ENCODE measurements at places on chromosomes 12 and 14. TPM values are rescaled to one million over a fixed set of nuclear protein-coding genes. Genes with fewer than 3 reads are reported as not detected.

Gene RD3L
- polyA plus RNA-seq: not detected

- H3K36me3 ChIP-seq: no peaks in the 10 kb centered on the region
- H3K27me3 ChIP-seq: no peaks in the 10 kb centered on the region
- no peak overlapping the region for H3K27ac ChIP-seq
- DNase-seq: no peak
Measured at GRCh38 chr12:31263661-31264060, 62.3 kb downstream of the SINHCAF start.

- no peaks in the 10 kb centered on the region for H3K27me3 ChIP-seq
- H3K4me1 ChIP-seq: peaks cover 6% of the 10 kb centered on the region
Measured at GRCh38 chr12:67764055-67764454, 115.5 kb downstream of the DYRK2 start.

DNA sequence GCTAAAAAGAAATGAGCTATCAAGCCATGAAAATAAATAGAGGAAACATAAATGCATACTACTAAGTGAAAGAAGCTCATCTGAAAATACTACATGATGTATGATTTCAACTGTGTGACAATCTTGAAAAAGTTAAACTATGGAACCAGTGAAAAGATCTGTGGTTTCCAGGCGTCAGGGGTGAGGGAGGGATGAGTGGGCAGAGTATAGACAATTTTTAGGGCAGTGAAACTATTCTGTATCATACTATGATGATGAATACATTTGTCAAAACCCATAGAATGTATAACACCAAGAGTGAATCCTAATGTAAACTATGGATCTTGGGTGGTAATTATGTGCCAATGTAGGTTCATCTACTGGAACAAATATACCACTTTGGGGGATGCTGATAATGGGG is 21.3 kb downstream of the SPX start:
- H3K4me1 ChIP-seq: no peaks in the 10 kb centered on the region
- no peaks in the 10 kb centered on the region for H3K36me3 ChIP-seq
- no peaks in the 10 kb centered on the region for H3K27me3 ChIP-seq
- H3K27ac ChIP-seq: no peak overlapping the region
- no peak for DNase-seq
- H3K4me3 ChIP-seq: no peak overlapping the region

DNA sequence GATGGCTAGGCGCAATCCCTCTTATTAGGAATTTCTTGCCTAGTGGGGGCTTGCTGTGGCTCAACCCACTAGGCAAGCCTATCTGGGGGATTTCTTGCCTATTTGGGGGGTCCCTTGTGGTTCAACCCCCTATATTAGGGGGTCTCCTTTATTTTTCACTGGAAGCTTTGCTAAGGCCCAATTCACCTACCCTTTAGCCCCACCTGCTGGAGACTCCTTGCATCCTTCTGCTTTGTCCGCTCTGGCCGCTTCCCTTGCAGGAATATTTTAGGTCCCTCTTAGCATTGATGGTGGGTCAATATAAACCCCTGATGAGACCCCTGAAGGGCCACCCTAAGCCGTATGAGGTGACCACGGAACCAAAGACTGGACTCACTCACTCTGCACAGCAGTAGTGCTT is 1552.1 kb downstream of the AACS start:
- H3K4me1 ChIP-seq: no peaks in the 10 kb centered on the region
- no peaks in the 10 kb centered on the region for H3K27me3 ChIP-seq
- H3K36me3 ChIP-seq: no peaks in the 10 kb centered on the region
- H3K27ac ChIP-seq: no peak overlapping the region
- no peak overlapping the region for H3K4me3 ChIP-seq
- DNase-seq: no peak

DNA sequence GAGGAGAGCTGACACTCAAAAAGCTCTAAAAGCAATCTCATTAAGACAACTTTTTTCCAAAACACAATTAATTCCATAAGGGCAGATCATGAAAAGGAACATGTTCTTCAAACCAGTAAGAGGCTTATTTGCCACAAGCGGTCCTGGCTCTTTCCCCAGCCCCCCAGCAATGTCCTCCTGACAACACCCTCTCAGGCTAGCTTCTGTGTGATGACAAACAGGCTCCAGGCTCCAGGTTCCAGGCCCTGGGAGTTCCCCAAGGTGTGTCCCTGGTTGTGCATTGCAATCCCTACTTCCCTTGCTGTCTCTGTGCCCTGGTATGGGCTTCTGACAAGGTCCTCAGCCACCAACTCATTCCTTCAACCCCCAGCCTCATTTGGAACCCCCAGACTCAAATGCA is 8.9 kb downstream of the HVCN1 start:
- H3K27ac ChIP-seq: no peak overlapping the region
- DNase-seq: no peak
- no peaks in the 10 kb centered on the region for H3K36me3 ChIP-seq
- peaks cover 9% of the 10 kb centered on the region for H3K4me1 ChIP-seq

DNA sequence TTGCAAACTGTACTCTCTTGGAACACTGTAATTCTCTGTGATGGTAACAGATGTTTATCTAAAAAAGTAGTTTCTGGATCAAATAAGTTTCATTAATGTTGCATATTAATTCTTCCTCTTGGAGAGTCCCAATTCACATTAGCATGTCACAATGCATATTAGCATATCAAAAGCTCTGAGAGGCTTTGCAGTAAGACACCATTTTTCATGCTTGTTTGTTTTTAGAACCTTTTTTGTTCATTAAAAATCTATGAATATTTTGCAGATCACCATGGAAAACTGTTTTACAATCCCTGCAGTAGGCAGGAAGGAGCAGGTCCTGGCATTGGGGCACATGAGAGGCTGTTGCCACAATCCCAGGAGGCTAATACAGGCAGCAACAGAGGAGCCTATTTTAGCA is 180.7 kb downstream of the KCNH5 start:
- H3K36me3 ChIP-seq: no peaks in the 10 kb centered on the region
- H3K4me1 ChIP-seq: no peaks in the 10 kb centered on the region
- no peak for DNase-seq
- H3K27me3 ChIP-seq: no peaks in the 10 kb centered on the region
- H3K4me3 ChIP-seq: no peak overlapping the region

- H3K27ac ChIP-seq: no peak overlapping the region
- H3K36me3 ChIP-seq: no peaks in the 10 kb centered on the region
- H3K27me3 ChIP-seq: peaks cover 7% of the 10 kb centered on the region
- H3K4me1 ChIP-seq: no peaks in the 10 kb centered on the region
- DNase-seq: no peak
- no peak overlapping the region for H3K4me3 ChIP-seq
Measured at GRCh38 chr14:64857979-64858744, 21.5 kb downstream of the SPTB start.

DNA sequence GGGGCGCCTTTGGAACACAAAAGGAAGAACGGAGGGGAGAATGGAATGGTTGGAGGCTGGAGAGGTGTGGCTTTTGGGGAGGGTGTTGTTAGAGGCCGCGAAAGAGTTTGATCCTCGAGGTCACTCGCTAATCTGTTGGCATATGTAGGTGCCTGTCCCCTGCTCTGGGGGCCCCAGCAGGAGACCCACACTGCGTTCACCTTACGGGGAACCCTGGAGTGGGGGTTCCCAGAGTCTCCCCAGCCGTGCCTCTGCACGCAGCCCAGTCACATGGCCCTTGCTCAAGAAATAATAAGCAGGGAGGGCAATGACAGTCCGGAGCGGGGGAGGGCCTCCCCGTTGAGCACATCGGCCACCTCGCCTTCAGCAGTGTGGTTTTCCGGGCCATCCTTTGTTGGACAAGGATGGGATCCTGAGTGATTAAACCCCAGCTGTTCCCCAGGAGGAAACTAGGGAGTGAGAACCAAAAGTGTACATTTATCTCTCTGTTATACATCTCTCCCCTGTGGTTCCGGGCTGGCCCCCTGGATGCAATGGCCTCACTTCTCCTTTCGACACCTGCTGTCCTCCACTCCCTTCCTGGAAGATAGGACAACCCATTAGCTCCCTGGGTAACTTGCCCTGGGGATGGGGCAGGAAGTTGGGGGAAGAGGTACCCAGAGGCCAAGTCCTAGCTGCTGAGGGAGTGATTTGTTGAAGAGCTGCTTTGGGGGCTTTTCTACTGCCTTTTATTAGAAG is 1.3 kb downstream of the PLEKHG3 start:
- H3K27me3 ChIP-seq: peaks cover 73% of the 10 kb centered on the region
- no peaks in the 10 kb centered on the region for H3K36me3 ChIP-seq
- peaks cover 53% of the 10 kb centered on the region for H3K4me1 ChIP-seq
- H3K27ac ChIP-seq: peak overlapping the region; percentile 62
- DNase-seq: no peak

Gene FAM90A1
- 0.37 TPM for polyA plus RNA-seq

DNA sequence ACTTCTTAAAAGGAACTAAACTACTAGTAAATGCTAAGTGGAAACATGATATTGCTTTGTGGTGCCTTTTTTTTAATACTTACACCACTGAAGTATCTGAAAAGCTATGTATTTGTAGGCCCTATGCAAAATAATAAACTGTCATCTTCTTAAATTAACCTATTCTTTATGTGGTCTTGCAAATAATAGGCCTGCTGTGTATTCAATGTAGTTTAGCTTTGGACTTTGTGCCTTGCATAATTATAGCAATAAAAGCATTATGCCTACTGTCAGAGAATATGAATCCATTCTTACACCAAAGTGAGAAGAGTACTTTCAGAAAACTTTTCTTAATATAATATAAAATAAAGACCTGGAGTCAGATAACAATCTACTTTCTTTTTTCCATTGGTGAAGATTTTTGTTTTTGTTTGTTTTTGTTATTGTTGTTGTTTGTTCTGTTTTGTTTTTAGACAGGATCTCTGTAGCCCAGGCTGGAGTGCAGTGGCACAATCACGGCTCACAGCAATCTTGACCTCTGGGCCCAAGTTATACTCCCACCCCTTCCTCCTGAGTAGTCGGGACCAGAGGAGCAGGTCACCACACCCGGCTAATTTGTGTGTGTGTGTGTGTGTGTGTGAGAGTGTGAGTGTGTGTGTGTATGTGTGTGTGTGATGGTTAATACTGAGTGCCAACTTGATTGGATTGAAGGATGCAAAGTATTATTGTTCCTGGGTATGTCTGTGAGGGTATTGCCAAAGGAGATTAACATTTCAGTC is 213.8 kb downstream of the SLC6A15 start:
- no peaks in the 10 kb centered on the region for H3K27me3 ChIP-seq
- H3K27ac ChIP-seq: no peak overlapping the region
- H3K36me3 ChIP-seq: no peaks in the 10 kb centered on the region
- H3K4me1 ChIP-seq: no peaks in the 10 kb centered on the region
- no peak for DNase-seq
- H3K4me3 ChIP-seq: no peak overlapping the region

Gene GCH1
- polyA plus RNA-seq: 22.5 TPM

GRCh38 chr12:123075646-123076171 is 75.2 kb downstream of the PITPNM2 start:
- H3K36me3 ChIP-seq: peaks cover 49% of the 10 kb centered on the region
- peak overlapping the region; percentile 64 for H3K4me3 ChIP-seq
- DNase-seq: no peak
- peak overlapping the region; percentile 97 for H3K27ac ChIP-seq
- H3K4me1 ChIP-seq: peaks cover 54% of the 10 kb centered on the region

DNA sequence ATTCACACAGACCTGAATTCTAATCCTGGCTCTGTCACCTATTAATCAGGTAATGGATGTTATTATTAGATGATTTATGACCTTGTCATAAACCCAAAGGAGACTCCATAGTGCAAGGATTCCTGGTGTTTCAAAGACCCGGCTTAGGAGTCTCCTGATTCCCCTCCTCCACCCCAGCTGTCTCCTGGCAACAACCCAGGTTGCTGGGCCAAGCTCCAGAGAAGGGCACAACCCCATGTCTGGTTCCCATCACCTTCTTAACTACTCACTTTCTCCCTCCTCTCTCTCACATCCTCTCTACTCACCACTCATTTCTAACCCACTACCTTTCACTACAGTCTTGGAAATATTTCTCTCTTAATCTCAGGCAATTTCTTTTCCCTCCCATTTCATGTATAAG is 41.6 kb downstream of the RHOJ start:
- no peak overlapping the region for H3K4me3 ChIP-seq
- H3K4me1 ChIP-seq: no peaks in the 10 kb centered on the region

DNA sequence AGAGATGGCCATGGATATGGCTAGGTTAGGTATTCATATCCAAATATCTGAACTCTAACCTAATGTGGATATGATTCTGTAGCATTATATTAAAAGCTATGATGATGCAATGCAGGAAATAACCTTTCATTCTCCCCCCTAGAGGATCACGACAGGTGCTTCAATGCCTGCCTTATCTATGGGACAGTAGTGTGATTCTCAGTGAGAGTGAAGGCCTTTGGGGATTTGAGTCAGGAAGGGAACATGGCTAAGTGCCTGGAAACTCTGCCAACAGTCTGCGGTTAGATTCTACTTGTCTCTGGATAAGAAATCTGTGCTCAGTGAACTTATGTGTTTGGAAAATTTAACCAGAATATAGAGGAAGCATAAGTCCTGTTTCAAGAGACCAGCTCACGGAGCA is 81.8 kb downstream of the SLC38A1 start:
- no peak for DNase-seq
- peaks cover 28% of the 10 kb centered on the region for H3K36me3 ChIP-seq
- no peak overlapping the region for H3K27ac ChIP-seq
- H3K27me3 ChIP-seq: no peaks in the 10 kb centered on the region

GRCh38 chr12:123233505-123234308 is 471 bp downstream of the MTRFR start:
- no peaks in the 10 kb centered on the region for H3K27me3 ChIP-seq
- no peak for DNase-seq
- peaks cover 28% of the 10 kb centered on the region for H3K4me1 ChIP-seq
- peak overlapping the region; percentile 99 for H3K27ac ChIP-seq

- H3K27me3 ChIP-seq: peaks cover 6% of the 10 kb centered on the region
- H3K4me3 ChIP-seq: no peak overlapping the region
- no peaks in the 10 kb centered on the region for H3K36me3 ChIP-seq
- H3K4me1 ChIP-seq: no peaks in the 10 kb centered on the region
Measured at GRCh38 chr12:3351731-3352130, 139.3 kb upstream of the PRMT8 start.

- DNase-seq: peak; percentile 65
- no peaks in the 10 kb centered on the region for H3K36me3 ChIP-seq
- peak overlapping the region; percentile 87 for H3K4me3 ChIP-seq
- peak overlapping the region; percentile 74 for H3K27ac ChIP-seq
- peaks cover 11% of the 10 kb centered on the region for H3K27me3 ChIP-seq
- peaks cover 5% of the 10 kb centered on the region for H3K4me1 ChIP-seq
Measured at GRCh38 chr12:70366581-70367257, 629 bp downstream of the KCNMB4 start.

GRCh38 chr12:55847033-55847432 is 4.3 kb upstream of the MMP19 start:
- H3K27ac ChIP-seq: peak overlapping the region; percentile 52
- H3K27me3 ChIP-seq: peaks cover 17% of the 10 kb centered on the region
- no peaks in the 10 kb centered on the region for H3K36me3 ChIP-seq

DNA sequence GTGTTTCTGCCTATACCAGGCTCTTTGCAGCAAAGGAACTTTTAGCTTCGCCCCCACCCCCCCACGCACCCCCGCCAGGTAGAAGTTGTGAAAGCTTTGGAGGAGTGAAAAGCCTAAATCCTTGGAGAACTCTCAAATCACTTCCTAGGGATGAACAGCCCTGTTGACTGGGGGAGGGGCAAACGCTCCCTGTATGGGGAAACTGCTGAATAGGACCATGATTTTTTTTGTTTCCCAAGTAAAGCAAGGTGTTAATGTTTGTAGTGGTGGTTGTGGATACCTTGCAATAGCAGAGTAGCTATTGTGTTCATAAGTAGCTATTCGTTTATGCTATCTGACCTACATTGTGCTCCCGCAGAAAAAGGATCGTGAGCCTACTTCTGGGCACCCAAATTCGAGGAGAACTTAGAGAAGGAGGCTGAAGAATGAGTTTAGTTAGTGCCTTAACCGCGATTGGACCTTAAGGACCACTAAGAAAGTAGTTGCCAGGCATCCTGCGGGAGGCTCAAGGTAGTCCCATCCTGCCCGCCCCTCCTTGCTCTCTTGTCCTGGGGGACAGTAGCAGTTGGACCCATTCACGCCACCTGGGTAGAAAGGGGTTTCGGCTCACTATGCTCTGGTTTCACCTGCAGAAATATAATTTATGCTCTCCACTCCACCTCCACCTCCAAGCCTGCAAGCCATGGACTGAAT is 901 bp upstream of the NFKBIA start:
- H3K4me1 ChIP-seq: peaks cover 16% of the 10 kb centered on the region
- peak overlapping the region; percentile 61 for H3K4me3 ChIP-seq
- peaks cover 27% of the 10 kb centered on the region for H3K36me3 ChIP-seq
- H3K27ac ChIP-seq: peak overlapping the region; percentile 91
- no peaks in the 10 kb centered on the region for H3K27me3 ChIP-seq

Measured in thymus (tissue), 14 donors.